T-cell (primary cell): ENCODE measurements at places on chromosomes 12 and 14.
A peak's percentile ranks its signal among the peaks of the same experiment; 100 is the strongest.

DNA sequence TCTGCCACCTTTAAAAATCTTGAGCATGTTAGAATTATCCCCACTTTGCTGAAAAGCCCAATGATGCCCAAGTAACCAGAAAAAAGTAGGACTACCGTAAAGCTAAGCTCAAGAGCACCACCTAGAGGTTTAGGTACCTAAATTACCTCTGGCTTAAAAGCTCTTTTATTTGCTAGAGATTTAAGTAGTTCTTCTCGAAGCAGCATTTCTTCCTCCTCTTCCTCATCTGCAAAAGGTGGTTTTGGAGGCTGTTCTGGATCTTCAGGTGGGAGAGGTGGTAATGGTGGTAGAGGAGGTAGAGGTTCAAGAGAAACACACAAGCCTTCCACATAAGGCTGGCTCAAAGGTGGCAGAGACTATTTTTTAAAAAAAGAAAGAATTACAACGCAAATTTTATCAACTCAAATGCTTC is 26.9 kb downstream of the ZFC3H1 start:
- DNase-seq: no peak

DNA sequence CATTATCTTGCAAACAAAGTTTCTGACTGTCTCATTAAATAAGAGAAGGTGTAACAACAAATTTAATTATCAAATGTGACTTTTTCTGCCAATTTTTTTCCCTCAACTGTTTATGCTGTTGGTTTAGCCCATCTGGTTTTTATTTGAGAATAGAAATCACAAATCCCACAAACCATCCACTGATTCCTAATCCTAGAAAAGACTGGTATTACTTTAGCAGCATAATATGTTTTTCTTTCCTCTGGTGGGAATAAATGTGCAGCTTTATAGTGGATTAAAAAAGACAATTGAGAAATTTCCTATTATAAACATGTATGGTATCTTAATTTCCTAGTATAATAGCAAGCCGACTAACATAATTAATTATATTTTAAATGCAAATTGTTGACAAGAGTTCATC is 257.9 kb upstream of the FOXN3 start:
- DNase-seq: no peak

DNA sequence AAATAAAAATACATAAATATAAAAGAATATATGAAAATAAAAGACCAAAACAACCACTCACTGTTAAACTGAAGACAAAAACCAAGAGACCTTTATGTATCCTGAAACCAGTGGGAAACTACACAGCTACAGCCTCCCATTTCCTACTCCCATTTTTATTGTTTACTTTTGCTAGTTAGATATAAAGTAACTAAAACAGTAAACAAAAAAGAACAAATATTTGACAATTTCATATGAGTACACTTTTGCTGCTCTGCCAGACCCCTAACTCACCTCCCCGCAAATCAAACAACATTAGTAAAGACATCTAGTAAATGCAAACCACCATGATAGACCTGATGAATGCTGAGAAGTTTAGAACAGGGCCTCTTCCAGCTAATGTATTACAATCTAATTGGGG is 97.1 kb downstream of the BCL2L14 start:
- no peak for DNase-seq

DNA sequence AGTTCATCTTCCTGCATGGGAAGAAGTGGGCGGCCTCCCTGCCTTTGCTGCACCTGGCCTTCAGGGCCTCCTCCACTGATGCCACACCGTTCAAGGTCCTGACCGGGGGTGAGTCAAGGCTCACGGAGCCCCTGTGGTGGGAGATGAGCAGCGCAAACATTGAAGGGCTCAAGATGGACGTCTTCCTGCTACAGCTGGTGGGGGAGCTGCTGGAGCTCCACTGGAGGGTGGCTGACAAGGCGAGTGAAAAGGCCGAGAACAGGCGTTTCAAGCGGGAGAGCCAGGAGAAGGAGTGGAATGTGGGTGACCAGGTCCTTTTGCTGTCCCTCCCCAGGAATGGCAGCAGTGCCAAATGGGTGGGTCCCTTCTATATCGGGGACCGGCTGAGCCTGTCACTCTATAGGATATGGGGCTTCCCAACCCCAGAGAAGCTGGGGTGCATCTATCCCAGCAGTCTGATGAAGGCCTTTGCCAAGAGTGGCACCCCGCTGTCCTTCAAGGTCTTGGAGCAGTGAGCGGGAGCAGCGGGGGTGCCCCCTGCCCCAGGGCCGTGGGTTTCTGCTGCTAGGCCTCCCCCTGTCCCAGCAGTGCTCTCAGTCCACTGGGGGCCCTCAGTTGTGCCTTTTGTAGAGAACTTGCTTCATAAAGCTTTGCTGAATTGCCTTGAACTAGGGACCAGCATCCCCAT is 12.4 kb downstream of the CBLN3 start:
- no peak for DNase-seq

DNA sequence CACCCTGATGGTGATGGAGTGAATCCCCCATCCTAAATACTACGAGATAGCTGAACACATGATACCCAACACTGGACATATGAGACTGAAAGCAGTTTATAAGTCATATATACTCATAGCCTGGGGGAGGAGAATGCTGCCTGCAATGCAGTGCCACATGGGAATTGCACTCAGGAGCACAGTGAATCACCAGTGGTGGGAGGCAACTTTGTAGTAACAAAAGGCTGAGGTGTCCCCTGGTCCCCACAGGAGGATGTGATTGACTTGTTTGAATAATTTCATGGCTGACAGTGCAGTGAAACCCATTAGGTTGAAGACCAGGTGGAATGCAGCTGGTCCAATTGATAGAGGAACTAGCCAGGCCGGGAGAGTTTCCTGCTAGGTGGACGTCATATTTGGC is 20.2 kb downstream of the CCDC38 start:
- no peak for DNase-seq

GRCh38 chr14:31207287-31207754 is 272 bp downstream of the HECTD1 start:
- DNase-seq: no peak

DNA sequence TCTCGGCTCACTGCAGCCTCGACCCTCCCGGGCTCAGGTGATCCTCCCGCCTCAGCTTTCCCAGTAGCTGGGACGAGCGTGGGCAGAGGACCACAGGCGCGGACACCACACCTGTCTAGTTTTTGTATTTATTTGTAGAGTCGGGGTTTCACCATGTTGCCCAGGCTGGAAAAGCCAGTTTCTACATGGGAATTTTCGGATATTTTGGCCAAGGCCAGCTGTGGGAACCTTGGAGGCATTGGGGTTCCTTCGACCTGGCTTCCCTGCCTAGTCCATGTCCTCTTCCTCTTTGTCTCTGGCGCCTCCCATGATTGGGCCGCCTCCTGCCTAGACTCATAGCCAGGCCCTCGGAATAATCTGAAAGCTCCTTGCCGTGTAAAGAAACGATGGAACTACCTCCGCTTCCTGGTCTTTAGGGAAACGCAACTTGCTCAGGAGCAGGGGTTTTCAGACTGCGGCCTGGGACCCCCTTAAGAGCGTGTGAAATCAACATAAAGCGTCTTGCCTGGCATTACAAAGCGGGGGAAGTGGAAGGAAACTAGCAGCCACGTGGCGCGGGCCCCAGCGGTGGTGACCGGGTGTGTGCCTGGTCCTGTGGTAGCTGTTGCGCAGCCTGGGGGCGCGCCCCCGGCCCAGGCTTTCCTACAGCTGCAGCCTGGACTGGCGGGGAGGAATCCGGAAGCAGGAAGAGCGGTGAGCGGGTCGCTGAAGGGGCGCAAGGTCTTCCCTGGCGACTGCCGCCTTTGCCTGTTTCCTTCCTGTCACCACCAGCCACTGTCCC is 1.4 kb upstream of the HSP90AA1 start:
- DNase-seq: peak; percentile 37

DNA sequence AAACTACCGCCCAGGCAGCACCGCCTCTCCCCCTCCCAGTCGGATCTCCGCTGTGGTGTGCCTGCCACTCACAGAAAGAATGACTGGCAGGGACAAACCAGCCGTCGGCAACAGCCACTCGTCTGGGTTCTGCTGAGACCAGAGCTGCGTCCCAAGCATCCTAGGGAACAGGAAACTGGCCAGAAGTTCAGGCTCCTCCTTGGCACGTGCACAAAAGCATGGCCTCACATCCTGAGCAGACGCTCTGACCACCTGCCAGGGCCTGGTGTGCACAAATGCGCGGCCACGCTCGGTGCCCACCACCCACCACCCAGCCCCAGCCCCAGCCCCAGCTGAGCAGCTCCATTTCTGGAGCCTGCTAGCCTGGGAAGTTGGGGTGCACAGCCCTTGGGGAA is 214.8 kb downstream of the DPF3 start:
- DNase-seq: no peak

DNA sequence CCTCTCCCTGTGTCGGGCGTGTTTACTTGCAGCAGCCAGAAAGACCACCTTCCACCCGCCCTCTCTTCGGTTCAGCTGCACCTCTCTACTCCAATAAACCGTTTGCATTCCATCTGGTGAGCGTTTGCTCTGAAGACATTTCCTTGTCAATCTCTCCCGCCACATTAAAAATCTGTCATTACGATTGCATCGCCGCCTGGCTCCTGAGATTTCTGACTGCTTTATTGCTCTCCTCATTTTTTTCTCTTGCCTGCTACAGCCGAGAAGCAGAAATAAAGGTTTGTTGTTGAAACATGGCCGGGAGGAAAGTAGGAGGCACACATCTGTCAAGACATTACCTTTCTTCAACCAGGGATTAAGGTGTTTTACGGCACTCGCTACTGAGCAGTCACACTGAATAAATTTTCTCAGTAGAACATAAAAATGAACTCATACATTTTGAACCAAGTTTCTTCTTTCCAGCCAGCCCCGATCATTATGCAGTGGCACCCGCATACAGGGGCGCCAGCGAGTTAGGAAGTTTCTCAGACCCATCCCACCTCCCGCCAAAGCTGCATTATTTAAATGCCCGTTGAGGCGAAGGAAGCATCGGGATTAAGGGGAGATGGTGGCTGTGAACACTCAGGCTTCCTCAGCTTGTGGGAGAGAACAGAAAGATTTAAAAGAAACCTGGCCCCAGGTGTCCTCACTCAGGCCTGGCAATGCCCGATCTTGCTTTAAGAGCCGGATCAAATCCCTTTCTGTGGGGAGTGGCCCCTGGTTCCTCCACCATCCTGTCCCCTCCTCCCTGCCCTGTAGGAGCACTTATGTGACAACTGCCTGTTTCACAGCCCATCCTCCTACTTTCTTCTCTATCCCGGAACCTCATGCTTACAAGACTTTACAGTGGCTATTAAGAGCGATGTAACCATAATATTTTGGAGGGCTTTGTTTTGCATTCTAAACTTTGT is 1108.9 kb downstream of the BCL11B start:
- DNase-seq: no peak

GRCh38 chr12:12349711-12350665 is at the start of gene MANSC1:
MANSC1 (minus strand) TSS chr12:12350242; CDS start chr12:12343314, 6,928 bp downstream.
- peak; percentile 48 for DNase-seq

DNA sequence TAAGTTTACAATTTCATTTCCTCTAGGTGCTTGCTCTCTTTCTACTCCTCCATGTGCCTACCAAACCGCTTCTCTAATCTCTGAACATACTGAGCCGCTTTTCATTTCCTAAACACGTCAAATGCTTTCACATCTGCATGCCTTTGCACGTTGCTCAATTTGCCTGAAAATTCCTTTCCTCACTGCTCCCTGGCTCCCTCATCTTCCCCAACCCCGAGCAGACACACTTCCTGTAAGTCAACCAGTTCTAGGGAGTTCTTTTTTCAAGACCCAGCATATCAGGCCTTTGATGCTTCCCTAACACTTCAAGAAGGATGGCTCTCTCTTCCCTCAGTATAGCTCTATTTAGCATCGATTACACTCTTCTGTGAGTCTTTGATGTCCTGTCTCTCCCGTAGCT is 50.3 kb downstream of the LMO3 start:
- no peak for DNase-seq

GRCh38 chr14:48586099-48586498 is 910.7 kb upstream of the MDGA2 start:
- DNase-seq: no peak

GRCh38 chr14:37587131-37587803 is 7.8 kb downstream of the FOXA1 start:
- no peak for DNase-seq

- no peak for DNase-seq
These were observed 101.3 kb downstream of the LGMN start for GRCh38 chr14:92646952-92647796.

GRCh38 chr12:70482764-70483163 is 116.7 kb downstream of the KCNMB4 start:
- no peak for DNase-seq

- DNase-seq: no peak
These were observed 14.1 kb downstream of the SELPLG start for GRCh38 chr12:108619369-108620160.

DNA sequence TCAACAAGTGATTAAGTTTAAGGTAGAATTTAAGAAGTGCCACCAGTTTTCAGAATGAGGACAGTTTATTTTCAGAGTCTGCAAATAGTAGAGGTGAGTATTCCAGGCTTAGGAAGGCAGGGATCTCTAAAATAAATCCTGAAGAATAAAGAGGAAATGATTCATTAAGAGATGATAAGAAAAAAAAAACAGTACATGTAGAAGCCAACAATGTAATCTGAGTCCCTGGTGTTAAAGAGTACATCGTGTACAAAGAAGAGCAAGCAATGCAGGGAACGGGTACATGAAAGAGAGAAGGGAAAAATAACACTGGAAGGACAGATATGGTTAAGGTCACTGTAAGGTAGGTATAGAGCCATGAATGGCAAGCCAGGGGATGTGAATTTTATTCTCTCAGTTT is 95.2 kb upstream of the FOXG1 start:
- DNase-seq: no peak

DNA sequence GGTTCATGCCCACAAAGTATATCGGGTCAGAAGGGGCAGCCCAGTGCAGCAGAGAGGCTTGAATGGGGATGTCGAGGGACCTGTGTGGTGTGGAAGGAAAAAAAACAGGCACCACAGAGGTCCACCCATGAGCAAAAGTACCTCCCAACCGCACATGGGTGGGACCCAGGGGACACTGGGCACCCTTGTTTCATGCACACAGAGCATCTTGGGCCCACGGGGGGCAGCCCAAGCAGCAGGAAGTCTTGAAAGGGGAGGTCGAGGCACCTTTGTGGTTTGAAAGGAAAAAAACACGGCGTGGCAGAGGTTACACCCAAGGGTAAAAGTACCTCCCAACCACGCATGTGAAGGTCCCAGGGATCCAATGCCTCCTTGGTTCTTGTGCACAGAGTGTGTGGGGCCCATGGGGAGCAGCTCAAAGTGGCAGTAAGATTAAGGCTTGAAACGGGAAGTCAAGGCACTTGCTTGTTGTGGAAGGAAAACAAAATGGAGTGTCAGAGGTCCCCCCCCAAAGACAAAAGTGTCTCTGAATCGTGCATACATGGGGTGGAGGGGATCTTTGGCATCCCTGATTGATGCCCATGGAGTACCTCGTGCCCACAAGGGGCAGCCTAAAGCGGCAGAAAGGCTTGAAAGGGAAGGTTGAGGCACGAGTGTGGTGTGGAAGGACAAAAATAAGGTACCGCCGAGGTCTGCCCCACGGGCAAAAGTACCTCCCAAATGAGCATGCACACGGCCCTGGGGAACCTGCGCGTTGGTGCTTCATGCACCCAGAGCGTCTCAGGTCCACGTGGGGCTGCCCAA is 575.5 kb downstream of the ALG10 start:
- DNase-seq: no peak
